Stimulated activated CD4-positive, alpha-beta T cell treated with anti-CD3 and anti-CD28 coated beads, Interleukin-4, amount 100 ng/mL, for 48 hours (primary cell): ENCODE measurements at places on chromosomes 3 and 15.

- no peak for DNase-seq
Observed at GRCh38 chr3:187521546-187521945, 148.6 kb downstream of the SST start.

- DNase-seq, result no peak
Observed at GRCh38 chr3:72938471-72939265, 50.8 kb downstream of the GXYLT2 start.

DNA sequence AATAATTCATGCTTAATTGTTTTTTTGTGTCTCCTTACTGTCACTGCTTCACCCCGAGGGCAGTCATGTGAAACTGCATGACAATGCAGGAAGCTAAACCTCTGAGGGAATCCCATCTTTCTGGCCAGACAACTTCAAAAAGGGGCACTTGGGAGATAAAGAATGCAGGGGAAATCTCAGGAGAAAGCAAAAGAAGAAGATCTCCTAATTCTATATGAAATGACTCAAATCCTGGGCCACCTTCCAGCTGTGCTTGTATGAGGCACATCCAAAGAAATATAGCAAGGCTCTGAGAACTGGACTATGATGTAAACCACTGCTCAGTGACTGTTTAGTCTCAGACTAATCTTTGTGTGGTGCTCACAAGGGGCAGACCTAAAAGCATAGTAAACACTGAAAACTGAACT, 22.6 kb upstream of the UMPS start:
- no peak for DNase-seq

GRCh38 chr3:13015286-13016082, 57.7 kb downstream of the IQSEC1 start:
- DNase-seq, result peak; percentile 27

- peak; percentile 19 for DNase-seq
Observed at GRCh38 chr3:156674911-156675829, 780 bp downstream of the TIPARP start.

DNA sequence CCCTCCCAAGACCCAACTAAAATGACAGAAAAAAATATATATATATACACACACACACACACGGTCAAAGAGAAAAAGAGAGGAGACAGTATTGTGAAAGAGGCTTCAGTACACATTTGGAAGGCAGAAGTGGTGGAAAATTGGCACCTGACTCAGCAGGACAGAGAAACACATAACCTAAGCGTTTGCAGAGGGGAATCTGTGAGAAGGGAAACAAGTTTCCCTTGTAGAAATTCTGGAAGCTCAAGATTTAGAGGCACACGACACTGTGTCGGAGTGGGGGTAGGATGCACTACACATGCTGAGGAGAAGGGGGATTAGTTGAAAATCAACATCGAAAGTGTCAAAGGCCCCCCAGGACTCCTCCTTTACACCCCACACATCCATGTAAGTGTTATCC, 53.1 kb downstream of the PAK2 start:
- DNase-seq, result no peak
